ENCODE measurements at places on chromosomes 3 and 15.

DNA sequence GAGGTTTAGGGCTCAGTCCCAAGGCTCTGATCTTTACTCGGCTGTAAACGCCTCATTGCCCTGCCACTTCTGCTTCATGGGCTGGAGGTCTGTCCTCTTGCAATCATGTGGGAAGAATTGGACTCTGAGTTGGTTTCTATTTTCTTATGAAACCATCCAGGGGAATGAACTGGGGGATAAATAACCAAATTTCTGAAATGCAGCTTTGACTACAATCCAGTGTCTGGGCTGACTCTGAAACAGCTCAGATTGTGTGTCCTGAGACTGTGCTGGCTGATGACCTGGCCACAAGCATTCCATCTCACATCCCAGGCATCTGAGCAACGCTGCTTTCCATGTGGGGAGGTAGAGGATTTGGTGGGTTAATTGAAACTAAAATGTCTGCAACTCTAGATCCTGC lies 71.0 kb upstream of the GALNT15 start:
- DNase-seq: no peak

DNA sequence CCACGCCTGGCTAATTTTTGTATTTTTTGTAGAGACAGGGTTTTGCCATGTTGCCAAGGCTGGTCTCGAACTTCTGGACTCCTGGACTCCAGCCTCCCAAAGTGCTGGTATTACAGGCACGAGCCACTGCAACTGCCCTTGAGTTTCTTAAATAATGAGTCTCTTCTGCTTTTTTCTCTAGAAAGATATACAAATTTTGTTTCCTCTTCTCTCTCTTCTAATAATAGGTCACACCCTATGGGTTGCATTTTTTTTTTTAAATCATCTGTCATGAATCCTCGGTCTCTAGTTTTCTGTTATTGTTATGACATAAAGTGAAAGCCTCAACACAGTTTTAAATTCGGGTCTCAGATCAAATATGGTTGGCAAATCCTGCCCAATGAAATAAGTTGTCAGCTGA lies 111.2 kb downstream of the IL12A start:
- peak; percentile 22 for DNase-seq

- DNase-seq: no peak
Observed at GRCh38 chr3:45701172-45701867, 12.1 kb downstream of the SACM1L start.

- DNase-seq: no peak
Observed at GRCh38 chr3:17412950-17413530, 329.4 kb downstream of the TBC1D5 start.

DNA sequence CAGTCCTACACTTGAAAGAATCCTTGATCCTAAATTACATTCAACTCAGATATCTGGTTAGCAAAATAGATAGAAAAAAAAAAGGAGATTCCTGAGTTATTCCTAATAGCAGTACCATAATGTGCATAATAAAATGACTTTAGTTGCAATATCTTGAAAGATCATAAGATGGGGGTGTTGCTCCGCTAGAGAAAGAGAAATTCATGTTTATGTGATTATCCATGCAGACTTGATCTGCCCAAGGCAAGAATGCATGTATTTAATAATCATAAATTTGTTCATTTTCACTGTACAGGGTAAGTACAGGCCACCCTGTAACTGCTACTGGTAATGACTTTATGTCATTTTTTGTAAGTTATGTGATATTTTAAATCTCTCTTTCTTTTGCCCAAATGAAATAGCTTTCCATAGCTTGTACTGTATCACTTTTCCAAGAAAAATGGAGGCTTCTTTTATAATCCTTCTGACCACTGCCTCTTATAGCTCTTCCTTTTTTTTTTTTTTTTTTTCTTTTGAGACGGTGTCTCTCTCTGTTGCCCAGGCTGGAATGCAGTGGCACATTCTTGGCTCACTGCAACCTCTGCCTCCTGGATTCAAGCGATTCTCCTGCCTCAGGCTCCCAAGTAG lies 84.6 kb downstream of the HCN4 start:
- no peak for DNase-seq

DNA sequence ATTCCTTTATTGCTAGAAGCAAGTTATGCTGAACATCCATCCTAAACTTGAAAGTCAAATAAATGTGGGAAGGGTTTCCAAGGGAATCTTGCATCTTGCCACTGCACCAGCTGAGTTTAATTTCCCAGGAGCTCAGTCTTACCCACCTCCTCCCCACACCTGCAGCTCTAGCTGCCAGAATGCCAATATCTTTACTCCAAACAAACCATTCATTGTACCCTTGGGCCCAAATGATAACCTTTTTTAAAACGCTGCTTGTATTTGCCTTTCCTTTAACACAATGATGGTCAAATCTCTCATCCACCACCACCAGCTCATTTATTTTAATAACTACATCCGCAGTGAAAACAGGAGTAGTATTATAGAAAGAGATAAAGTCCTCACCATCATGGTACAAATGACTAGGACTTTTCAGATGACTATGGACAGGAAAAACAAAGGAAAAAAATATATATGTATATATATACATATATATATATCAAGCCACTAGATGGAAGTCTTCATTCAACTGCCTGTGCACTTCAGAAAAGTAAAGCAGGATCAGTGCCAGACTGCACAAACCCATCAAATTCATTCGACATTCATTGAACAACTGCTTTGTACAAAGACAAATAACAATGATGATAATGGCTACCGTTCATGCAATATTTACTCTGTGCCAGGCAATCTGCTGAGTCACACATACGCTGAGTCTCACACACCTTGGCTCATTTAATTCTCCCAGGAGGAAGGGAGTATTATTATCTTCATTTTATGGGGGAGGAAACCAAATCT lies 44.0 kb downstream of the BFSP2 start:
- DNase-seq: no peak

DNA sequence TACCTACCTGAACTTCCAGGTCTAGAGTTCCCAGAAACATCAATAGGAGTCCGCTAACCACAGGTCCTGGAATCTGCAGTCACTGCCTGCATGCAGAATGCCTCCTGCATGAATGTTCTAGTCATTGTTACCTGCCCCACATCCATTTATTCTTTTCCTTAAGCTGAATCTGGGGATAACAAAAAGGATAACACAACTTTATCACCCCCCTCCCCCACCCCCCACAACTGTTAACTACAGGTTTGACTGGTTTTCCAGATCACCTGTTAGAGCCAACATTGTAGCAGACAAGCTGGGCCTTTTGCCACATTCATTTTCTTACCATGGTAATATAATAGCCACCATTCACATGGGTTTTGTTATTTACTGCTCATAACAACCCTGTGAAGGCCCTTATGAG lies 4.6 kb upstream of the CTSH start:
- DNase-seq: no peak

- no peak for DNase-seq
Observed at GRCh38 chr15:25946241-25946805, 83.2 kb upstream of the ATP10A start.

DNA sequence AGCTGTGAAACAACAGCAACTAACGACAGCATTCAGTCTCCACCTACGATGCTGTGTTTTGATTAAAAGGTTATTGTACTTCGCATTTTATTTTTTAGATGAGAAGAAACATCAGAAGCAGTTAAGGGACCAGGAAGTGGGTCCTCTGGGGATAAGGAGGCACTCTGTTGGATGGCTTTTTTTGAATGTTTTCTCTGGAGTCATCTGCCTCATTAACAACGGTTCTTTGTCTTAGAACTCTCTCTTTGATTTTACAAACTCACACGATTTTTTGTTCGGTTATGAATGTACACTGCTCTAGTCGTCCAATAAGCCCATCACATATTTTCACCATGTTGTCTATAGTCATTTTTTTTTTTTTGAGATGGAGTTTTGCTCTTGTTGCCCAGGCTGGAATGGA lies 36.0 kb upstream of the ARPIN start:
- DNase-seq: no peak

DNA sequence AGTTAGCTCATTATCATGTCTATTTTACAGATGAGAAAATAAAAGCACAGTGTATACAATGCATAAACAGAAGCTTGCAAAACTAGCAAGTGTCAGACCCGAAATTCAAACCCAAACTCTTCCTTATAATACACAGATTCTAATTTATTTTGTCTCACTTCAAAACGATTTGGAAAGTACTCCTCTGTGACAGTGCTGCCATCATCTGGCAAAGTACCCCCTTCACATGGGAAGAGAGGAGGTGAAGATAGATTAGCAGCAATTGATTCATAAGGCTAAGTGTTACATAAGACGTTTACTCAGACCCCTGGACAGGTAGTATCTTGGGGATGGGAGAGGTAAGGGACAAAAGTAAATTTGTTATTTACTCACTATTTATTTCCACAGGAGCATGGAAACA lies 744.0 kb upstream of the SGO1 start:
- DNase-seq: no peak

DNA sequence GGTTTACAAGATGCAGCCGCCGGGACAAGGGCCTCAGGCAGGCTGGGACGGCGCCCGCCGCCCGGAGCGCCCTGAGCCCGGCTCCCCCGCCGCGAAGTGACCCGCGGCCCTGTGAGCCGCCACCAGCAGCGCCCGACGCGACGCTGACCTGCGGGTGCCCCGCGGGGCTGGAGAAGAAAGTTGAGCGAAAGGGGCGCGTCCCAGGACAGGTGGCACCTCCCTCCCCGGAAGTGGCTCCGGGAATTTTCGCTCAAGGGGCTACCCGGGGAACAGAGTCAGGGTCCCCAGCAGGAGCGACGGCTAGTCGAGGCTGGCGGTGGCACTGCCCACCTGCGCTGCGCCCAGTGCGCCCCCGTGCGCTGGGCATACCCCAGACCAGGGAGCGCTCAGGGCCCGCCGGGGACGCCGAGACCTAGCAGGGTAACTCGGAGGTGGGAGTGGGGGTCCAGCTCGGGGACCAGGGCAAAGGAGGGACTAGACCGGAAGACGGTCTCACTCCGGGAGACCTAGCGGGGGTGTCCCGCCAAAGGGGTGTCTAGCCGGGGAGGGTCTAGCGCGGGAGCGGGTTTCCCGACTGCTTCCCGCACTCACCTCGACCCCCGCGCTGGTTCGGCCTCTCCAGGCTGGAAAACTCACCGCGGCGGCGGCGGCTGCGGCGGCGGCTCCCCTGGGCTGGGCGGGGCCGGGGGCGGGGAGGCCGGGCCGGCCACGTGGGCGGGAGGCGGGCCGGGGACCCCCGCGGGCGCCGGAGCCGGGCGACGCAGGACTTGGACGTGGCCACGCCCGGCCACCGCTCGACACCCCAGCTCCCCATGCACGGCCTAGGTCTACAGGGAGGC lies 18.4 kb downstream of the SPATA12 start:
- peak; percentile 29 for DNase-seq

DNA sequence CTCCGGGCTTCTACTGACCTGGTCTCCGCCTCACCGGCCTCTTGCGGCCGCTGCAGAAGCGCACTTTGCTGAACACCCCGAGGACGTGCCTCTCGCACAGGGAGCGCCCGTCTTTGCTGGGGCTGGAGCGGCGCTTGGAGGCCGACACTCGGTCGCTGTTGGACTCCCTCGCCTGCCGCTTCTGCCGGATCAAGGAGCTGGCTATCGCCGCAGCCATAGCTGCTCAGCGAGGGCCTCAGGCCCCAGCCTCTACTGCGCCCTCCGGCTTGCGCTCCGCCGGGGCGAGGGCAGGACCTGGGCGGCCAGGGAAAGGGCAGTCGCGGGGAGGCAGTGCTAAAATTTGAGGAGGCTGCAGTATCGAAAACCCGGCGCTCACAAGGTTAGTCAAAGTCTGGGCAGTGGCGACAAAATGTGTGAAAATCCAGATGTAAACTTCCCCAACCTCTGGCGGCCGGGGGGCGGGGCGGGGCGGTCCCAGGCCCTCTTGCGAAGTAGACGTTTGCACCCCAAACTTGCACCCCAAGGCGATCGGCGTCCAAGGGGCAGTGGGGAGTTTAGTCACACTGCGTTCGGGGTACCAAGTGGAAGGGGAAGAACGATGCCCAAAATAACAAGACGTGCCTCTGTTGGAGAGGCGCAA lies 319.2 kb downstream of the FGF12 start:
- DNase-seq: no peak

GRCh38 chr3:161559177-161559998 lies 62.8 kb downstream of the OTOL1 start:
- no peak for DNase-seq

- DNase-seq: no peak
Observed at GRCh38 chr3:152202976-152203626, 65.6 kb upstream of the MBNL1 start.

DNA sequence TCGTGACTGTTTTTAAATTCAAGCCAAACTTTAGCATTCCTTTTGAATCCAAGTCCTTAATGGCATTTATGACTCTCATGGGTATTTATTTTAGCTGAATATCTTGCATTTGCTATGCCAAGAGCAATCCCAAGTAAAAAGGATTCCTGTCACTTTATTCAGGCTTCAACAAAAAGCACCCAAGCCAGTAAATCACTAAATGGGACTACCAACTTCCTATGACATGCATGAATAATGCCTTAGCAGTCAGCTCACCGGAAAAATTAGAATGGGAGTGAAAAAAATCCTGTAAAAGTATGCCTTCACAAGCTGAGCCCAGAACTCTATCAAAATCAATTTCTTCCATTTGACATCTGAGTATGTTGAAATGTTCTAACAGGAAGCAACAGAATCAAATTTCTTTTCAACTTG lies 1297.9 kb downstream of the ROBO2 start:
- no peak for DNase-seq

GRCh38 chr15:93178371-93178770 lies 89.4 kb upstream of the RGMA start:
- DNase-seq: no peak

DNA sequence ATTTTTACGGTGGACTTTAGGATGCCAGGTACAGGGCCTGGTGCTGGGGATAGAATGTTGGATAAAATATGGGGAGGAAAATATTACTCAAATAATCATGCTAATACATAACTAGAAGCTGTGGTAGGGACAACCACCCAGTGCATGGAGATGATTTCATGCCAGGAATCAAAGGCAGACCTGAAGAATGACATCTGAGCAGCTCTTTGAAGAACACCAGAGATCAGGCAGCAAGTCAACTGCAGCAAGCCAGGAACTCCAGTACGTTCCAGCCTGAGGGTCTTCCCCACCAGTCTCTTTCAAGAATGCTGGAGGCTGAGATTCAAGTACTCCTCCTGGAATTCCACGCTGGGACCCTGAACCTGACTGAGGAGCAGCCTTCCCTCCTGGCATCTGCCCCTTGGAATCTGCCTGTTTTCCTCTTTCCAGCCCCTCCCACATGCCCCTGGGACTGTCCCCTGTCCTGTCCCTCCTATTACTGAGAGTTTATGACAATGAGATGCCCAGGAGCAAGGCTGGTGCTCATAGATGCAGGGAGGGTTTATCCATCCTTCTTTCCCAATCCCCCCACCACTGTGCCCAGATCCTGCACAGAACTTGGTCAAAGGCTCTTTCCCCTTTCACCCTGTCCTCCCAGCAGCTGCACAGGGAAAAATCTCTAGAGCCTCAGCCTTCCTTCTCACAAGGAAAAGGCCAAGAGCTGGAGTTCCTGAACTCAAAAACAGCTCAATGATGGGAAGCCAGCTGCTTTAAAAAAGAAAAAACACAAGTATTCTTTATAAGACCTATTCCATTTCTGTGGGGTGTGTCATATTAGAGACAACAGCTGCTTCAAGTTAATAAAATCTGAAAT lies 68.0 kb downstream of the PDZRN3 start:
- DNase-seq: no peak
